ENCODE measurements at places on chromosomes 3 and 15.
A peak's percentile ranks its signal among the peaks of the same experiment; 100 is the strongest.

- DNase-seq, result no peak
These were observed 128.9 kb downstream of the AQP9 start for GRCh38 chr15:58267051-58267450.

DNA sequence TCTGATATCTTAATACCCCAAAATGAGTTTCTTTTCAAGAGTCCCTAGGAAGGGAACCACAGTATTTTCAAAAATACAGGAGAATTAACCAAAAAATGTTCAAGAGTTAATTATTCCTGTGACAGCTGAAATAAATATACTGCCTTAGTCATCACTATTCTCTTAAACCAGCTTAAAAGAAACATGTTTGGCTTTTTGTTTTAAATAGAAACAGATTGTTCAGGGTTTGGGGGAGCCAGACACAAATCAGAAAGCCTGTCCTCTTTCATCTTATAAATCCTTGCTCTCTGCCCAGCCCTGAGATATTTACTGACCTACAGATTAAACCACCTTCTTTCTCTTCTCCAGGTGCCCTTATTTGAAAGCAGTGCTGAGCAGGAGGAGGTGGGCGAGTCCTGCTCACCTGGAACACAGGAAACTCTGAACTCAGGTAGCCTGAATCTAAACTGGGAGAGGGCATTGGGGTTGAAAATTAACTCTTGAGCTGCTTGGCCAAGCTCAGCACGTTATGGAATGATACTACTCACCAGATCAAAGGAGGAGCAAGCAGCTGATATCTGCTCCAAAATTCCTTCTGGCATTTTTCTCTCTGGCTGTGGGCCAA, 84.1 kb upstream of the SPRED1 start:
- DNase-seq, result no peak

- DNase-seq, result no peak
These were observed at the start of gene CHRNA3 for GRCh38 chr15:78620527-78621421. TSS of gene CHRNA3 (minus strand) at chr15:78620996. CDS start at chr15:78620794, 202 bp downstream.

- peak; percentile 26 for DNase-seq
These were observed 83.1 kb downstream of the DNAJB8 start for GRCh38 chr3:128383316-128384235.

GRCh38 chr15:33551860-33552259, 241.1 kb downstream of the RYR3 start:
- no peak for DNase-seq

GRCh38 chr15:100730655-100731266, 128.4 kb downstream of the ASB7 start:
- DNase-seq, result no peak

- peak; percentile 18 for DNase-seq
These were observed 693 bp downstream of the CD200 start for GRCh38 chr3:112333381-112334317.

GRCh38 chr15:90419738-90420406, 31.8 kb downstream of the IQGAP1 start:
- peak; percentile 43 for DNase-seq

DNA sequence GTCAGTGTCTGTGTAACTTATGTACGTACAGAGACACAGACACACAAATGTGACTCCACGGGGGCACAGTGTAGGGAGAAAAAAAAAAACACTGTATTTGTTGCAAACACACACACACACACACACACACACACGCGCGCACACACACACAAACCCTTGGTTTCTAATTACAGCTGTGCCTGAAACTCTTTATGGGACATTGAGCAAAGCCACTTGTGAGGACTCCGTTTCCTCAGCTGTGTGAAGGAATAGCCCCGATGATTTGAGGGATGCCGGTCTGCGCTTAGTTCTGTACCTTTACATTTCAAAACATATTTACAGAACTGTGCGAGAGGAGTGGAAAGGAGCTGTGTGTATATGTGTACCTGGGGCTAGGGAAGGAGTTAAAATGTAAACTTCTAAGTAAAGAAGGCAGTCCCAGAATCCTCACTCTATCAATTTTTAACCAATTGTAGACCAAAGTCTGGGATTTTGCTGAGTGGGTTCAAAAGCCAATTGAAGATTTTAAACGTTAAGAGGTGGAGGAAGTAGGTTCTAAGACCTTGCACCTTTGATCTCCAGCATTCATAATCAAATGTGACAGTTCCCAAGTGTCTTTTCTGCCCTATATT, 5.3 kb upstream of the BCL6 start:
- DNase-seq, result no peak

DNA sequence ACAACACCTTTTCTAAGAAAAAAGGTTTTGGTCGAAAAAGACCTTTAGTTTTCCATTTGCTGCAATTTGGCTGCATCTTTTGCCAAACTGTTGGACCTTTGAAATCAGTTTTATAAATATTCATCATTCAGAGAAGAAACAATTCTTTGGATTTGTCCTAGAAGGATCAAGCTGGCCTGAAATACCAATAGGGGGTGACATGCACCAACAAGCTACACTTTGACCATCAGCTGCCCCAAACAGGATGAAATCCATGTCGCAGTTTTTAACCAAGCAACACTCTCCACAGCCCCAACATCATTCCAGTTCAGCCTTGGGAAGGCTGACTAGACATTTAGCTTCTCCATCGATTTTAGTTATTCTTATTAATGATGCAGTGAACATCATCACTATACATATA, 9.8 kb downstream of the RPL15 start:
- no peak for DNase-seq

GRCh38 chr3:152841131-152841530, 6.2 kb downstream of the P2RY1 start:
- no peak for DNase-seq

DNA sequence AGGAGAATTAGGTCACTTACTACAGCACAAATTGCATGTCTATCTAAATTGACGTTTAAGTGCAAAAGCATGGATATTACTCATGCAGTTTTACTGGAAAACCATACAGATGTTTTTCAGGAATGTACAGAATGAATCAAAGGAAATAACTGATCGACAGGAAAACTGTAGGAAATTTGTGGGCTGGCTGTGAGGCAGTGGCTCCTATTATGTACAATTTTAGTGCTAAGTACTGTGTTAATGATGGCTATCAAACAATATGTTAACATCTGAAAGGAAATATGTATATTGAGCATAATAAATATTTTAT, 6.9 kb downstream of the NUDT16 start:
- no peak for DNase-seq

DNA sequence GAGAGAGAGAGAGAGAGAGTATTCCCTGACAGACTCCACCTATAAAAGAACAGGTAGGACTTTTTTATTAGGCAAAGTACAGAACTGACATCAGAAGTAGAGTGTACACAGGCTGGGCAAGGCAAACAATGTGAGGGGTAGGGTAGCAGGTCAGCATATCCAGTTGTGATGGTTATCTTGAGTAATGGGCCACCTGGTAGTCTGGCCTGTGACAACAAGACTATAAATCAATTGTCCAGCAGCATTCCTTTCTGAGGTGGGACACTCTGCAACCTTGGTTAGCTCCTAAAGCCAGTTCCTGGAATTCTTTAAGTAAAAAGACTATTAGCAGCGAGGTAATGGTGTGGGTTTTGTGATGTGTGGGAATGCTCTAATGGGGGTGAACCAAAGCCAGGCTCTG, 14.9 kb upstream of the TMCC1 start:
- no peak for DNase-seq

GRCh38 chr3:60552581-60552980, 698.7 kb downstream of the FHIT start:
- DNase-seq, result no peak

DNA sequence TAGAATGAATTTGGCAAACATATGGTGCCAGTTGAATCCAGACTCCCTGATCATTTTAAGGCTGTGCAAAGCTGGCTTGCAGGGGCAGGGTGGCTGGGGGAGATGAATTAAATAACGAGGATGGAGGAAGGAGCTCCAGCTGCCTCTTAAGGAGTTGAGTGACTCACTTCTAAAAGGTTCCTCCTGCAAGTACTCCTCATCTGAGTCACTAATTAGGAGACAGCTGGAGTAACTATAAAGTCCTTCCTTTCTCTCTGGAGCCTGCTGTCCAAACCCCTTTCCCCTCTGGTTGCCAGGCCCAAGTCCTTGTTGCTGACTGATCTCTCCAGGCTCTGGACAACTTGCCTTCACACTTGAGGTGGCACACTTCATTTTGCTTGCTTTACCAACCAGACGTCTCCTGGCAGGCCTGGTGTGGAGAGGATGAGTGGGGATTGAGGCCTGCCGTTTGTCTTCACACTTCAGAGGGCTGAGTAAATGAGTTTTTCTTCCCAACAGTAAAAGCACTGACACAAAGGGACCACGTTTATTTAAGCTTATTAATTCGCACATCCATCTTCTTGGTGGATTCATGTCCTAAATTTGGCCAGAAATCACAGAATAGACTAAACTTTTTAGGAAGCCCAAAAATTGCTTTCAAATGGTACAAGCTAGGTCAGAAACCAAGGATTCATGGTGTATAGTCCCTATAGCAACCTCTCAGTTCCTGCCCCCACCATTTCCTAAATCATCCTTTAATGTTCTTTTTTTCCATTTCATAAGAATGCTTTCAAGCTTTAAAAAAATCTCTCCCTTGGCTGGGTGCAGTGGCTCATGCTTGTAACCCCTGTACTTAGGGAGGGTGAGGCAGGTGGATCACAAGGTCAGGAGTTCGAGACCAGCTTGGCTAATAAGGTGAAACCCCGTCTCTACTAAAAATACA, 90.5 kb upstream of the MYRIP start:
- DNase-seq, result no peak

DNA sequence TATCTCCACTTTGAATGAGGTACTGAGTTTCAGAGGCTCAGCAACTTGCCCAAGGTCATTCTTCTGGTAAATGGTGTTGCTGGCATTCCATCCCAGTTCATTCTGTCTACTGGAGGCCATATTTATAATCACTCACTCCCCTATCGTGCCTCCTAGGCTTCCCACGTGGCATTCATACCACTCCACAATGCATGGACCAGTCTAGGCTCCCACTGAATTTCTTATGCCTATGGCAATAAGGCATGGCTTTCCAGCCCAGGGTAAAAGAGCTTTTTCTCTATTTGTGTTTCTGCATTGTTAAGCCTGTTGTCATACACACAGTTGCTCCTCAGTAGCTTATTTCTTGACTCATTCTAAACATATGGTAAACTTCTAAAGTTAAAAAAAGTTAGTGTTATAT, 19.9 kb downstream of the BBX start:
- DNase-seq, result no peak

DNA sequence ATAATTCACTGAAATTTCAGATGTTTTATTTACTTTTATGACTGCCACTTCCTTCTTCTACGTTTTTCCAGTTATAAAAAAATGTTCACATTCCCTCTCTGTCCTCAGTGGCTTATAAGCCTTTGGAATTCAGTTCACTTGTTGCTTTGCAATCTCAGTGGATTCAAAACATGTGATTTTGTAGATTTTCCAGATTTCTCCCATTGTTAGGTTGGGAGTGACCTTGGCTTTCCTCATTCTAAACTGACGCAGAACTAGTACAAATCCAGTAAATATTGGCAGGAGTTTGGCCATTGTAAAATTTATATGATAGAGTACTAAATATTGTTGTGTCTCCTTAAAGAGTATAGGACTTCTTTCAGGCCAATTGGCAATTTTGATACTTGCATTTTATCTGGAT, 812.3 kb upstream of the ROBO1 start:
- DNase-seq, result no peak

DNA sequence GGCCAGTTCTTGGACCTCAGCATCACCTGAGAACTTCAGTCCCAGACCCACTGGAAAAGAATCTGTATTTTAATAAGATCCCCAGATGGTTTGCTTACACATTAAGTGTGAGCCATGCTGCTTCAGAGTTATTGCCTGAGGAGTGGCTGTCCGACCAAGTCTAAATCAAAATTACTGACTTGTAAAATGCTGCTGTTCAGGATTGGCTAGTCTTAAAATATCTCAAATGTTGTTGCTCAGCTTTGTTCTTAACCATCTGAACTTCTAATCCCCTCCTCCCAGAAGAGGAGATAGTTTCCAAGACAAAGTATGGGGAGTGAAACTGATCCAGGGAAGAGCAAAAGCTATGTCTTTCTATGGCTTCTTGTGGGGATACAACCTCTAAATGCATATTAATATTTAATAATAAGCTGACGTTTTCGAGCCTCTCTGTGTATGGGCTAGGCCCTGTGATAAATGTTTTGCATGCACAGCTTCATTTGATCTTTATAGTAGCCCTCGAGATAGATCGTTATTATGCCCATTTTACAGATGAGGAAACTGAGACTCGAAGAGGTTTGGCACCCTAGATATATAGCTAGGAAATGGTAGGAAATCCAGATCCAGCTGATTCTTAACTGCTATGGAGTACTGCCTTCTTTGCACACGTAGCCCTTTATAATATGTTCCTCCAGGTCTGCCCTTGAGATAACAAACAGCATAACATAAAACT, 52.2 kb downstream of the DNASE1L3 start:
- DNase-seq, result no peak

- no peak for DNase-seq
These were observed 129.9 kb downstream of the SMAD6 start for GRCh38 chr15:66831801-66832390.

- no peak for DNase-seq
These were observed 33.9 kb downstream of the ILDR1 start for GRCh38 chr3:121988146-121988545.

- DNase-seq, result no peak
These were observed 293.1 kb upstream of the CHRM5 start for GRCh38 chr15:33675246-33675645.

GRCh38 chr3:7207125-7207524, 346.2 kb downstream of the GRM7 start:
- no peak for DNase-seq

DNA sequence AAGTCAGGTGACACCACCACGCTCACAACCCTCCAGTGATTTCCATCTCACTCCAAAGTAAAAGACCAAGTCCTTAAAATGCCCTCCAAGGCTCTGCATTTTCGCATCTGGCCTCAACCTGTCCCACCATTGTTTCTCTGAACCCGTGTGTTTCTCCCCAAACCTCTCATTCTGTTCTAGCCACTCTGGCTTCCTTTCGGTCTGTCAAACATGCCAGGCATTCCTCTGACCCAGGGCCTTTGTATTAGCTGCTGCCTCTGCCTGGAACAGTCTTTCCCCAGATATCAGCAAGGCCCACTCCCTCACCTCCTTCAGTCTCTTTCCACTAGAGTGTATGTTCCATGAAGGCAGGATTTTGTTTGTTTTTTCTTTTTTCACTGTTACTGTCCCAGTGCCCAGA, 16.0 kb downstream of the MAP2K5 start:
- no peak for DNase-seq

GRCh38 chr15:85657132-85657531, 137.6 kb downstream of the KLHL25 start:
- DNase-seq, result no peak

- DNase-seq, result no peak
These were observed 92.4 kb downstream of the OXNAD1 start for GRCh38 chr3:16357186-16358121.
